Stimulated activated CD4-positive, alpha-beta T cell treated with anti-CD3 and anti-CD28 coated beads, Interleukin-12 subunit alpha, Interleukin-12 subunit beta, amount 100 ng/mL, for 4 hours (primary cell): ENCODE measurements at places on chromosomes 13 and 19.

- DNase-seq, result no peak
Measured at GRCh38 chr13:33352526-33352925, 67.0 kb upstream of the STARD13 start.

- DNase-seq, result no peak
Measured at GRCh38 chr13:41565846-41566245, 108.5 kb downstream of the RGCC start.

DNA sequence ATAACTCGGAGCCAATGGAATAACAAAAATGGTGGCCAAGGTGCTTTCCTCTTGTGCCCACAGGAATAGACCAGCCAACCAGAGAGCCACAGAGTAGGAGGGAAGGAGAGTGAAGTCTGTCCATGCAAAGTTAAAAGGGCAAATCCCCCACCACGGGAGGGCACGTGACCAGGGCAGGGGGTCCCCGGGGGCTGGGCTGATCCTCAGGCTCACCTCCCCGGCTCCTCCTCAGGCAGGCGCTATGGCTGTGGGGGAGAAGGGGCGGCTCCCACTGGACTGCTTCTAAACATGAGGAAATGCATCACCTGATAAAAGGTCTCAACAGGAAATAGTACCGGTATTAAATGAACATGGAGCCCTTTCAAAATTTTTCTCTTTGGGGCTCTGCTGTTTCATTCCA, 73.2 kb upstream of the SLC15A1 start:
- DNase-seq, result no peak

DNA sequence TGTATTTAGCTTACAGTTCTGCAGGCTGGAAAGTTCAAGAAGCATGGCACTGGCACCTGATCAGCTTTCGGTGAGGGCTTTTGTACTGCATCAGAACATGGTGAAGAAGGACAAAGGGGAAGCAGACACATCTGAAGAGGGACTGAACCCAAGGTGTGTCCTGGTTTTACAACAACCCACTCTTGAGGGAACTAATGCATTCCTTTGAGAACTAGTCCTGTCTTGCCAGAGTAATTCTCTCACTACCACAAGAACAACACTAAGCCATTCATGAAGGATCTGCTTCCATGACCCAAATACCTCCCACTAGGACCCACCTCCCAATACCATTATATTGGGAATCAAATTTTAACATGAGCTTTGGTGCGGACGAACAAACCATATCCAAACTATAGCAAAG, 93.6 kb downstream of the RFC3 start:
- no peak for DNase-seq

DNA sequence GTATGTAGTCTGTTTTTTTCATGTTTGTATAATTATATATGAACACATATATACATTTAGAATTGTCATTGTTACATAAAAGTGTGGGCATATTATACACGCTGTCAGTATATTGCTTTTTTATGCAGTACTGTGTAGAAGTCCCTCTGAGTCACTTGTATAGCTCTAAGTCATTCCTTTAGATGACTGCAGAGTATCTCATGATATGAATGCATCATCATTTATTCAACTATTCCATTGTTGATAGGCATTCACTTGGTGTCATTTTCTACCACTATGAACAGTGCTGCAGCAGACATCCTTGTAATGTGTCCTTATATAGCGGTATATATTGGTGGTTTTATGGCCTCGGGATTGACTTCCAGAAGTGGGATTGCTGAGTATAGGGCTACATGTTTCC, 15.3 kb downstream of the RFXAP start:
- no peak for DNase-seq

DNA sequence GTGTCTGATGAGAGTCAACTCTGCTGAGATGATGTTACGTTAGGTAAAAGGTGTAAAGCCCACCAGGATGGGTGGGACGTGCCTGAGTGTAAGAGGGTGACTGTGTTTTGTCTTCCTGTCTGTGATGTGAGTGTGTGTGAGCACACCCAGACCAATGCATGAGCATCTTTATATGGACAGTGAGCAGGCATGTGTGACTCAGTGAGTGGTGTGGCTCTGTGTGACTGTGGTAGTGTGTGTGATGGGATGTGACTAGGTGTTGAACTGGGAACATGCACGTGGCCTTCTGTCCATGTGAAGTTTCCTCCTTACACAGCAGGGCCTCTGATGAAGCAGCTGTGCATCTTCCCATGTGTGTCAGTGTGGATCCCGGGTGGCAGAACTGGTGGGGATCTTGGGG, 17.8 kb upstream of the LGALS16 start:
- no peak for DNase-seq

DNA sequence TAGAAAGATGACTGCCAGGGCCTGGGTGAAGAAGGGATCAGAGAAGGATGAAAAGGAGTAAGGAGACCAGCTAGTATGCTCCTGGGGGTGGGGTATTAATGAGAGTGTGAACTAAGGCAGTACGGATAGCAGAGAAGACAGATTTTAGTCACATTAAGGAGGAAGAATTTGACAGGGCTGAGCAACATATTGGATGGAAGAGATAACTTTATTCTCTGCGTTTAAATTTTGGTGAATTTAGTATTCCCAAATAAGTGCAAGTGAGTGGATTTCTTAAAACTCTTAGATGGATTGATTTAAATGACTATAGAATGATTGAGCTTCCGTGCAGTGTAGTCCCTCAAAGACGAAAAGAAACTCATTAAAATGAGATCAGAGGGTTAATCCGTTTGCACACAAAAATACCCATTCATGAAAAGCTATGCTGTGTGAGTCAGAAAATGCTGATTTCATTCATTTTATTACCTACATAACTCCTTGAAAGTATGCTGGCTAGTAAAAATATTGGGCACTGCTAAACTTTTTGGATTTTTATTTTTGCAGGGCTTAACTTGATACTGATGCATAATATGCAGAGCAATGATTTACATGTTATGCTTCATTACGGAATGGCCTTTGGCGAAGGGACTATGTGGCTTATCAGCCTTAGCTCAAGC, 54.1 kb downstream of the WDFY2 start:
- DNase-seq, result no peak

- DNase-seq, result no peak
Measured at GRCh38 chr13:85806553-85807175, 7.4 kb upstream of the SLITRK6 start.

- peak; percentile 48 for DNase-seq
Measured at GRCh38 chr19:8615813-8616596, 5.5 kb upstream of the ADAMTS10 start.

DNA sequence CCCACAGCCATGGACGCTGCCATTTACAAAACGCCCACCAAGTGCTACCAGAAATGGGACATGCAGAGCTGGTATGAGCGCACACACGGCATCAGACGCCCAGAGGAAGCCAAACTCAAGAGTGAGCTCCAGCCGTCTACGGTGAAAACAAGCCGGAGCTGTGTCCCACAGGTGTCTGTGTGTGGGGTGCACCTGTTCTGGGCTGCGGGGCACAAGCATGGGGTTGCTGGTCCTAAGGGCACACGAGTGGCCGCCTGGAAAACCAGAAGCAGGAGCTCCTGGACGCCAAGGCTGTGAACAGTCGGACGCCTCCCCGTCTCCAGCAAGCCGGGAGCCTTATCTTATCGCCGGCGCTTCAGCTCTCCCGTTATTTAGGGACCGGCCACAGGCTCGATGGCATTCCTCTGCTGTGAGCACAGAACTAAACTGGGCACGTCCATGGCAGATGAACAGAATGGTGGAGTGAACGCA, 1.3 kb downstream of the ADPRHL1 start:
- no peak for DNase-seq

DNA sequence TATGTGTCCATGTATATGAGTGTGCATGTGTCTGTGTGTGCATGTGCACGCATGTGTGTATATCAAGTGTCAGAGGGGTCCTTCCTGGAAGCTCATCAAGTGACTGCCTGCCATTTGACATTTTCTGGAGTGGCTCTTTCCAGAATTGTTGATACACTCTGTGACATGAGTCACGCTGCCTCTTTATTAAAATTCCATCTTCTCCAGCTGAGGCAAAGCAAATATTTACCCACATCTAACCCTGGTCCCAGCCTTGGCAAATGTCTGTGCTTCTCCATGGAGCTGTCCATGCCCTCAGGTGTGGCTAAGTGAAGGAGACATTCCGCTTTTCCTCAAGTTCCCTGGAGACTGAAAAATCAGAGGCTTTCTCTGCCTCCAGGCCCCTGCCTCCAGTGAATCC, 88.2 kb upstream of the MBNL2 start:
- no peak for DNase-seq

GRCh38 chr19:2787115-2787514, 1.8 kb downstream of the THOP1 start:
- DNase-seq, result no peak

- no peak for DNase-seq
Measured at GRCh38 chr13:49681842-49682435, 9.3 kb downstream of the EBPL start.

GRCh38 chr13:49502954-49503353, 7.2 kb downstream of the PHF11 start:
- DNase-seq, result no peak

GRCh38 chr19:30649934-30650614, 277.9 kb downstream of the ZNF536 start:
- DNase-seq, result no peak

DNA sequence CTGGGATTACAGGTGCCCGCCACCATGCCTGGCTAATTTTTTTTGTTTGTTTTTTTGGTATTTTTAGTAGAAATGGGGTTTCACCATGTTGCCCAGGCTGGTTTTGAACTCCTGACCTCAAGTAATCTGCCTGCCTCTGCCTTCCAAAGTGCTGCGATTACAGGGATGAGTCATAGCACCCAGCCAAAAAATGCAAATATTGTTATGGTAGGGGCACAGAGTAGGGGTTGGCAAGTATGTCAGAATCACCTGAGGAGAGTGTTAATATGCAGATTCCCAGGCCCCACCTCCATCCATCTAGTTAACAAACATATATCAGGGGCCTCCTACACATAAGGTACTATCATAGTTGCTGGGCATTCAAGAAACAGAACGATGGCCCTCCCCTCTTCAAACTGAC, 44.7 kb downstream of the VAV1 start:
- no peak for DNase-seq

GRCh38 chr13:73090116-73090822, 31.5 kb downstream of the KLF5 start:
- no peak for DNase-seq

DNA sequence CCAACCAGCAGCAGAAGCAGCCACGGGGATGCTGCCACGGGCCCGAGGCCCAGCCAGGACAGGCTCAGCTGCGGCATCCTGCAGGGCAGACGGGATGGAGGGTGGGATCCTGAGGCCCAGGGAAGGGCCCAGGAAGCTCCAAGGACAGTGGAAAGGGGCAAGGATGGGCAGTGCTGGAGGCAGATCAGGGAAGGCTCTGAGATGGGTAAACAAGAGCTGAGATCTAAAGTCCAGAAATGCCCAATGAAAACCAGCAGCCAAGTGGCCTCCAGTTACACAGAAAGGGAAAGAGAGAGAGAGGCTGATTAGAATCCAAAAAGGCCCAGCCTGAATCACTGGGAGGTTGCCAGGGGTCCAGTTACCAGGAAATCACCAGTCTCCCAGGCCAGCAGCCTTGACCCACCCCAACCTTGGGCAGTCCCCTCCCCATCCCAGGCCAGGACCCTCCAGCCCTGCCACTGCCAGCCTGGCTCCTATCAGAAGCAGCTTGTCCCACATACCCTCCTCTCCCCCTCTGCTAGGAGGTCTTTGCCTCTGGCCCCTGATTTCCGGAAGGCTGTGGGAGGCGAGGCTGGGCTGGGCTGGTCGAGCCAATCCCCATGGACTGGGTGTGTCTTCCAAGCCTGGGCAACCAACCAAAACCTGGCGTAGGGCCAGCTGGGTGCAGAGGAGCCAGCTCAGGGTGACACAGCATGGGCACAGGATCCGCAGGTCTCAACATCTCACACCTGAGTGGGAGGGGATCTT, at the start of gene CYP4F11:
TSS of gene CYP4F11 (minus strand) at position 198 of the 747 bp plus-strand sequence. CDS start at position 77, 121 bp downstream.
- no peak for DNase-seq

GRCh38 chr13:46683676-46684260, 113.2 kb downstream of the ESD start:
- DNase-seq, result no peak

- no peak for DNase-seq
Measured at GRCh38 chr19:31591258-31591657, 242.0 kb upstream of the TSHZ3 start.

- no peak for DNase-seq
Measured at GRCh38 chr13:45882626-45883025, 31.1 kb upstream of the SIAH3 start.

DNA sequence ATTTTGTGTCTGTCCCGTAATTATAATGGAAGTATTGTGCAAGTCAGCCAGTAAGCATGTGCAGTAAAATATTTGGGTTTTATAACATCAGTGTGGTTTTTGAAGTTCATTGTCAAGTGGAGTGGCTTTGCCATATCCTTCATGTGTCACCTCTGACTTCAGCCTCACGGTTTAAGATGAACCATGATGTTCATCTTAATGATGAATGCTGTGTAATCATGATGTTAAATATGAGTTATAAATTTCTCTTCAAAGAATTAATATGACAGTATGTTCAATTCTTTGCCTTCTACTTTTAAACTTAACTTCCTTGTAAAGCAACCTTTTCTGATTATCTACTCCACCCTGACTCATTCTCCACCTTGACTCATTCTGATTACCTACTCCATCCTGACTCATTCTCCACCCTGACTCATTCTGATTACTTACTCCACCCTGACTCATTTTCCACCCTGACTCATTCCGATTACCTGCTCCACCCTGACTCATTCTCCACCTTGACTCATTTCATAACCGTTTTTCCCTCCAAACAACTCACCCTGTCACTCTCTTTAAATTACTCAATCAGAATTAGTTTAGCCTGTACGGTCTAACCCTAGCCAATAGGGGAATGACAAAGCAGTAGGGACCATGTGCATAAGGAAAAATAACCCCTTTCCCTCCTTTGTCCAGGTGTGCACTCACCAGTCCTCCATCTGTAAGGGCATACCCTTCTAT, 50.3 kb upstream of the ANKRD10 start:
- DNase-seq, result no peak

- DNase-seq, result no peak
Measured at GRCh38 chr19:4174895-4175668, 7.3 kb downstream of the SIRT6 start.

- no peak for DNase-seq
Measured at GRCh38 chr13:23921451-23921888, 24.2 kb upstream of the C1QTNF9B start.

- peak; percentile 37 for DNase-seq
Measured at GRCh38 chr19:10568062-10568825, 535 bp downstream of the CDKN2D start.

GRCh38 chr13:62684359-62684758, 1268.7 kb upstream of the PCDH20 start:
- no peak for DNase-seq
